ENCODE measurements at places on chromosomes 11 and 22. TPM values are rescaled to one million over a fixed set of nuclear protein-coding genes. Genes with fewer than 3 reads are reported as not detected.

EXPH5 gene
- total RNA-seq, result 0.05 TPM

OR5A1 gene
- not detected for total RNA-seq

OR2AT4 gene
- total RNA-seq, result not detected

MRGPRF gene
- 0.06 TPM for total RNA-seq

CAT gene
- total RNA-seq, result 38.4 TPM

TENM4 gene
- 0.19 TPM for total RNA-seq

CTR9 gene
- total RNA-seq, result 23.8 TPM

MS4A13 gene
- not detected for total RNA-seq

STK33 gene
- total RNA-seq, result 4.2 TPM

Data from A549 treated with dexamethasone at 1 μM for 4 hours (cell line).